ENCODE measurements at places on chromosomes 12 and 14.

DNA sequence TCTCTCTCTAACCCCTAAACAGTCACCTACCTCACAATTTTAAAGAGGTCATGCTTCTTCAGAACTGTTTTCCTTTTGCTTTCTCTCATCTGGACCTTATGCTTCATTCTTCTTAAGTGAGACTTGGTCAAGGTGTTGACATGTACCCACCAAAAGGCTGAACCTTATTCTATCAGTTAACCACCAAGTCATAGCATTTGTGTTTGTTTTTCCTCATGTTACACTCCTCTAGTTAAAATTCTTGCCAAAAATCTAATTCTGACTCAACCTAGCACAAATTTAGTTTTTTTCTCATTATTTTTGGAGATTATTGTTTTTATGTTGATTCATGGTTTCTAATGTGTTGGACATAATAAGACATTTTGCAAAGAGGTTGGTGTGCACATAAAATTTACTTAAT, 578.6 kb downstream of the SLC16A7 start:
- peak; percentile 23 for DNase-seq

GRCh38 chr12:56236091-56236490, 6.2 kb downstream of the SLC39A5 start:
- no peak for DNase-seq

GRCh38 chr14:35965400-35965799, 139.3 kb downstream of the BRMS1L start:
- no peak for DNase-seq

DNA sequence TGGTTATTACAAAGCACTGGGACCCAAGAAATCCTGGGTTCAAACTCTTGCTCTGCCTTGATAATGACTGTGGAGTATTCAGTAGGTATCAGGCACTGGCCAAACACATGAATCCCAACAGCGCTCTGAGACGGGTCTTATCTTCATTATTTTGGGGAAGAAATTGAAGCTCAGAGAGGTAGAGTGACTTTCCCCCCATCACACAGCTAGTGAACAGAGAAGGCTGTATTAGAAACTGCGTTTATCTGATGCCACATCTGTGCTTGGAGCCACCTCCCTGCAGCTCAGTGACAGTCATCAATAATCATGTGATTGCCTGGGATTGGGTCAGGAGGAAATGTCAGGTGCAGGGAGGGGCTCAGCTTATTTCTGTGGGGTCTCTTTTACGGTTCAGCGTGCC, 225.4 kb upstream of the LHX5 start:
- DNase-seq: no peak

- no peak for DNase-seq
Measured at GRCh38 chr14:87492561-87492960, 500.4 kb downstream of the GALC start.
